ENCODE measurements at places on chromosomes 7 and 10. TPM values are rescaled to one million over a fixed set of nuclear protein-coding genes. Genes with fewer than 3 reads are reported as not detected.

COL28A1 gene
- 12.3 TPM for polyA plus RNA-seq

MKX gene
- polyA plus RNA-seq = 0.14 TPM

FRMD4A gene
- 67.7 TPM for polyA plus RNA-seq

SRGN gene
- 16.3 TPM for polyA plus RNA-seq

PDE6C gene
- 0.24 TPM for polyA plus RNA-seq

BEND7 gene
- 32.9 TPM for polyA plus RNA-seq

KIAA1217 gene
- polyA plus RNA-seq = 84.0 TPM

GPR26 gene
- not detected for polyA plus RNA-seq

OPN4 gene
- not detected for polyA plus RNA-seq

SEMA3D gene
- polyA plus RNA-seq = 43.1 TPM

SLC29A4 gene
- 15.9 TPM for polyA plus RNA-seq
